ENCODE measurements at places on chromosomes 4 and X.
A peak's percentile ranks its signal among the peaks of the same experiment; 100 is the strongest.

DNA sequence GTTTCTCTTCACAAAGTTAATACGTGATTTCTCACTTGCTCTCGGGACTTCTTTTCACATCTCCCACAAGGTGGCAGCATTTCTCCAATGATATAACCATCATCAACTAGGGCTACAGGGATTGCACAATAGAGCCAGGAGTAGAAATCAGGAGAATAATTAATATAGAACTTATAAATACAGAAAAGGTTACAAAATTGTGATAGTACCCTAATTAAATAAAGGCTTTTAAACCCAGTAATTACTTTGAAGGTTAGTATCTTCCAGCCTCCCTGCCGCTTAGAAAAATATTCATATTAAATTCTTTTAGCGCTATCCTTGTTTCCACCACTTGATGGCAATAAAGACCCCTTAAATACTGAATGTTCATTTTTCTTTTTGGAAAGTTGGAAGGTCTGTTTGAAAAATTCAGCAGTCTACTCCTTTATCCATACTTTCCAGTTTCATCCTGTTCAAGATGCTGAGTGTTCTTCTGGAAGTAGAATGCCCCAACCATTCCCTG, 65.8 kb downstream of the RASGEF1B start:
- peak; percentile 89 for DNase-seq

DNA sequence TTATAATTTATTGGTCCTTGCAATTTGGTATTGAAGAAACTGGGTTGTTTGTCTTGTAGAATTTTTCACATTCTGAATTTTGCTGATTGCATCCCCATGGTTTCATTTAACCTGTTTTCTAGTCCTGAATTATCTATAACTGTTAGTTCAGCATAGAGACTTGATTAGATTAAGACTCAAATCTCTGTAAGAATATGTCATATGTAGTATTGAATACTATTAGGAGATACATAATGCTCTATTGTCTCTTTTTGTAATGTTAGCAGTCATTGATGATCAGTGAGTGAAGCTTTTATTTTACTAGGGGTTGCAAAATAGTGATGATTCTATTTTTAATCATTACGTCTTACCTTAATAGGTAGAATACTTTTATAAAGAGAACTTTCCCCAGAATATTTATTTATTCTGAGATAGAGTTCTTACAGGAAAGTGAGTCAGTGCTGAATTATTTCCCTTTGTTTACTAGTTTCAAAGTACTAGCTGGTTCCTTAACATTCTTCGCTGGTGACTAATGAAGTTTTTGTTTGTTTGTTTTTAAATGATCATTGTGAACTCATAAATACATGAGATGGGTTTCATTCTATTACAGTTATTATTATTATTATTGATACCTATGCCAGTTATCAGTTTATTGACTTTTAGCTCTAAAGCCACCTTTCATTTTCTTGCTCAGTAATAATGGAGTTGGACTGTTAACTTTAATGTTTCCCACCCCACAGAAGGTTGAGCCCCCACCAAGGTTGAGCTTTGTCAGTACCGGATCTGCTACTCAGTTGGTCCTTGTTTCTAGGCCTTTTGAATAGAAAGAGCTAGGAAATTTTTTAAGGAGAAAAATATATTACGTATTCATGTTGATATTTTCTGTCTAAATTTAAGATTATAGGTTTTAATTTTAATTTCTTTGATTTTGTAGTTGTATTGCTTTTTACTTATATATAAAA, 102.3 kb downstream of the LARP1B start:
- DNase-seq: no peak

DNA sequence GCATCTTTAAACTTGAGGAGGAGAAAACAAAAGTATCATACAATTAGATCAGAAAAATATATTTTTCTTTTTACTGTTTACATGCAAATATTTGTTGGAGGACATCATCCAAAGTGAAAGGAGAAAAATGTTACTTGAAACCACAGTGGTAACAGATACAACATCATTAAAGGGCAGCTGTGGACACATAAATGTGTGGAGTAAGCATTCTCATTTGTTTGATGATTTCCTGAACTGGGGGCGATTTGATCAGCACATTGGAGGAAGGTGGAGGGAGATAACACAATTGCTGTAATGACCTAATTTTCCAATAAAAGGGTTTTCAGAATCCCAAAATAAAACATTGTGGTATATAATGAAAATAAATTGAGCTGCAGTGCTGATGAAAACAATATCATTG, 314.5 kb upstream of the HS3ST1 start:
- DNase-seq: no peak

- peak; percentile 27 for DNase-seq
Measured at GRCh38 chr4:57100979-57101651, 9.1 kb downstream of the IGFBP7 start.

GRCh38 chr4:142549726-142550463, 296.2 kb downstream of the INPP4B start:
- DNase-seq: no peak

GRCh38 chr4:108172231-108172752, 3.6 kb upstream of the LEF1 start:
- peak; percentile 37 for DNase-seq

Data from NCI-H82 (cell line).